ENCODE measurements at places on chromosomes 11 and 22.

DNA sequence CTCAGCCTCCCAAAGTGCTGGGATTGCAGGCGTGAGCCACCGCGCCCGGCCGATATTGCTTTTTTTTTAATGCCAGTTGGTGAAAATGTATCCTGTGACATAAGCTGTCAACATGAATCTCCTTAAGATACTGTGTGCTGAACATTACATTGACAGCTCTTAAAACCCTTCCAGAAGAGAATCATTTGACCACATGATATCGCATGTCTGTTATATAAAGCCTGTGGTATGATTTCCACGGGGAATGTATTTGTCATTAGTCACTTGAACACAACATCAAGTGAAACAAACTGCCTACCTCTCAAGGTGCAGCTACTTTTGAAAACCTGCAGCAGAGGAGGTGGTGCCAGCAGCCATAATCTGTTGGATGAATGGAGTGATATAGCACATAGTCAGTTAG is 67.0 kb downstream of the BCL2L13 start:
- no peak for DNase-seq

DNA sequence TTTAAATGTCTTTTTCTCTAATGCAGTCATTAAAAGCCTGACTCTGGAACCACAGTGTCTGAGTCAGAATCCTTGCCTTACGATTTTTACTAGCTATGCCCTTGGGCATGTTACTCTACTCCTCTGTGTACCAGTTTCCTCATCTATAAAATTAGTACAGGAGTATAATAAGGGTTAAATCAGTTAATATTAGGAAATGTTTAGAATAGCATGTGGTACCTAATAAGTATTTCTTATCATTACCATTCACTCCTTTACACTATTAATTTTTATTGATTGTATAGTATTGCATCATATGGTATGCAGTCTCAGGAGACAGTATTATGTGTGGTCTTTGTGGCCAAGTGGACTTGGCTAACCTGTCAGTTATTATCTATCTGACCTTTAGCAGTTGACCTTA is 68.2 kb downstream of the METTL15 start:
- no peak for DNase-seq

DNA sequence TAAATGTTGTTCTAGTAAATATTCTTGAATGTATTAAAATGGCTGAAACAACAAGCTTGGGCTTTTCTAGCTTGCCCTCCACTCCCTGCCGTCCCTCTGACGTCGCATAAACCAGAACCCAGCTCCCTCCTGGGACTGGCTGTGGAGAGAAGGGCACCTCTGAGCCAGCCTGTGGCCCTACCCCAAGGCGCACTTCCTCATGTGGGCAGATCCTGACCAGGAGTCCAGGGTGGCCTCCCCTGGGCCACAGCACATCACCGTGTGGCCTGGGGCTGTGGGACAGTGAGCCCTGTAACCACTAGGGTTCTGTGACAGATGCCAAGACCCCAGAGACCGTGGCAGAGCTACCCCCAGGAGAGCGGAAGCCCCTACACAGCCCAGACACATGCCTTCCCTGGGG is 10.2 kb upstream of the ADORA2A start:
- no peak for DNase-seq

DNA sequence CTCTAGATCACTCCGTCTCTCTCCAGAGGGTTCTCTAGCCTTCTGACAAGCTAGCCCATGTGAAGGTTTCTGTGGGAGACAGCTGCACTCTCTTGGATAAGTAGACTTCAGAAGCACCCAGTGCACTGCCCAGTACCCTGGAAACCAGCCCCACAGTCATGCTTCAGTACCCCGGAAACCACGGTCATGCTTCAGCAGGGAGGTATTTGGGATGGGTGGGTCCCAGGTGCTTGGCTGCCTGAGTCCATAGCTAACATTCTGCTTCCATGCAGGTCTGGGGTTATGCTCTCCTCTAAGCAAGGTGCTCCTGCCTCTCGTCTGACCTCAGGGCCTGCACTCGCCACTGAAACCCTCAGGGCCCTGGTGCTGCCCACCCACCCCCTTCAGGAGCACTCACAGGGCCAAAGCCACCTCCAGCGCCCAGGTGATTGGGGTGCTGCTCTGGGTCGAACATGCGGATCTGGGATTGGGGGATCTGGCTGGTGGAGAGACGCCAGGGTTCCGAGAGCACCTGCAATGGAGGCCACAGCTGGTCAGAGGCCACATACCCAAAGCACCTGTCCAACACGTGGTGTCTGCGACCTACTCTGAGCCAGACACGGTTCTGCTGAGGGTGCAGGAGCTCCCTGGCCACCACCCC is 7.3 kb upstream of the SYCE3 start:
- no peak for DNase-seq

- no peak for DNase-seq
Measured at GRCh38 chr11:71076525-71077304, 175.7 kb downstream of the SHANK2 start.

GRCh38 chr11:19864141-19865140 is 151.8 kb downstream of the NAV2 start:
- no peak for DNase-seq

DNA sequence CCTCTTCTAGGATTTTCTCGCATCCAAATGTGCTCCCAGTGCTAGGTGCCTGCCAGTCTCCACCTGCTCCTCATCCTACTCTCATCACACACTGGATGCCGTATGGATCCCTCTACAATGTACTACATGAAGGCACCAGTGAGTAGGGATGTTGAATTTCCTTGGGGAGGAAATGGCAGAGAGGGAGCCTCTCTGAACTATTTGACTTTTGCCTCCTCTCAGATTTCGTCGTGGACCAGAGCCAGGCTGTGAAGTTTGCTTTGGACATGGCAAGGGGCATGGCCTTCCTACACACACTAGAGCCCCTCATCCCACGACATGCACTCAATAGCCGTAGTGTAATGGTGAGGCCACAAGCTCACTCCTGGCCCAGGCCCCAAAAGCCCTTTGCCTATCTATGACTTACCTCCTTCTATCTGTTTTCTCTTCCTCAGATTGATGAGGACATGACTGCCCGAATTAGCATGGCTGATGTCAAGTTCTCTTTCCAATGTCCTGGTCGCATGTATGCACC is 2.5 kb downstream of the TAF10 start:
- no peak for DNase-seq

- DNase-seq, result no peak
Measured at GRCh38 chr11:75334976-75335375, 16.5 kb downstream of the ARRB1 start.

- DNase-seq, result no peak
Measured at GRCh38 chr11:15418921-15419320, 304.2 kb downstream of the INSC start.

GRCh38 chr11:94785509-94785908 is 17.4 kb downstream of the AMOTL1 start:
- no peak for DNase-seq

Measured in tibial nerve (tissue), 4 donors.